Activated CD8-positive, alpha-beta memory T cell treated with anti-CD3 and anti-CD28 coated beads, Interleukin-2, amount 10 ng/mL, durations not matched to agents 7 days and 5 days (primary cell): ENCODE measurements at places on chromosomes 6 and 20. TPM values are rescaled to one million over a fixed set of nuclear protein-coding genes. Genes with fewer than 3 reads are reported as not detected.

GRCh38 chr20:1721687-1722512 is 64.3 kb upstream of the SIRPG start:
- peaks cover 7% of the 10 kb centered on the region for H3K36me3 ChIP-seq
- no peak overlapping the region for H3K27ac ChIP-seq
- no peaks in the 10 kb centered on the region for H3K27me3 ChIP-seq
- H3K4me3 ChIP-seq: no peak overlapping the region
- peaks cover 10% of the 10 kb centered on the region for H3K4me1 ChIP-seq

- no peaks in the 10 kb centered on the region for H3K36me3 ChIP-seq
- DNase-seq: no peak
- H3K27me3 ChIP-seq: no peaks in the 10 kb centered on the region
- H3K27ac ChIP-seq: no peak overlapping the region
Observed at GRCh38 chr6:115404446-115404845, 656.2 kb downstream of the FRK start.

- no peaks in the 10 kb centered on the region for H3K4me1 ChIP-seq
- H3K36me3 ChIP-seq: no peaks in the 10 kb centered on the region
- no peak overlapping the region for H3K4me3 ChIP-seq
- no peak for DNase-seq
Observed at GRCh38 chr6:100084991-100085364, 91.0 kb upstream of the MCHR2 start.

DNA sequence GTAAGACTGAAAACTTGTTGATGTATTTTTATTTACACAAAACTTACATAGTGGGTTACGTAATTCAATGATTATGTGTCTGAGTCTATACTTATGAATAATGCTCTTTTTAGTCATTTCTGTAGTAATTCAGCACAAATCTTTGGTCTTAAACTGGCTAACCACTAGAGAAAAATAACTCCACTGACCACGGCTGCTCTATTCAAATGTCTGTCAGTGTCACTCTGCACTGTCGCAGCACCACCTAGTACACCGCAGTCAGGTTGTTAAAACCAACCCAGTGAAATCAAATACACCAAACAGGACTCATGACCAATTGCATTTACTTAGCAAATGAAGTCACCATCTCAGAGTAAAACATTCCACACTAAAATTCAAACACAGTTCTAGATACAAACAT is 93.5 kb upstream of the CCDC28A start:
- no peak for DNase-seq
- H3K4me1 ChIP-seq: no peaks in the 10 kb centered on the region
- no peaks in the 10 kb centered on the region for H3K36me3 ChIP-seq
- no peak overlapping the region for H3K4me3 ChIP-seq

DNA sequence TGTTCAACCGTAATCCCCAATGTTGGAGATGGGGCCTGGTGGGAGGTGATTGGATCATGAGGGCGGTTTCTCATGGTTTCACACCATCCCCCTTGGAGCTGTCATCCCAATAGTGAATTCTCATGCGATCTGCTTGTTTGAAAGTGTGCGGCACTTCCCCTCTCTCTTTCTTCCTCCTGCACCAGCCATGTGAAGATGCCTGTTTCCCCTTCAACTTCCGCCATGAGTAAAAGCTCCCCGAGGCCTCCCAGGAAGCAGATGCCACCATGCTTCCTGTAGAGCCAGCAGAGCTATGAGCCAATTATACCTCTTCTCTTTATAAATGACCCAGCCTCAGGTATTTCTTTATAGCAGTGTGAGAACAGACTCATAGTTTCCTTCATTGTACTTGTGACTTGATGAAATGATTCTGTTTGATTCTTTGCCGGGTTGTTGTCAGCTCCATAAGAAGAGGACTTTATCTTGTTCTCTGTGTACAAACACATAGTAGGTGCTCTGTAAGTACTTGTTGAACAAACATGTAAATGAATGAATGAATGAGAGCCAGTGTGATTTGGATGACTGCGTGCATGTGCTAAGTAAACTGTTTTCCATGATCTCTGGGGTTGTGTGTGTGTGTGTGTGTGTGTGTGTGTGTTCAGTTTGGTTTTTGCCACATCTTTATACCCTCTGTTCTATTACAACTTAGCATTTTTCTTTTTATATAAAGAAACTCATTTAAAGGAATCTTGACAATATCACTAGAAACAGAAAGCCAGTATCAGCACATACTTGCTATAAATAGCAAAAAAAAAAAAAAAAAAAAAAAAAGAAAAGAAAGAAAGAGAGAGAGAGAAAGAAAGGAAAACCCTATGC is 22.5 kb upstream of the PTGIS start:
- DNase-seq: no peak
- peaks cover 33% of the 10 kb centered on the region for H3K36me3 ChIP-seq
- peak overlapping the region; percentile 99 for H3K27ac ChIP-seq
- no peaks in the 10 kb centered on the region for H3K27me3 ChIP-seq
- H3K4me1 ChIP-seq: peaks cover 71% of the 10 kb centered on the region

The TFAP2A gene
- 0.21 TPM for total RNA-seq

The FAM162B gene
- total RNA-seq: not detected

The SYCP2 gene
- total RNA-seq: 25.7 TPM

The ASIP gene
- total RNA-seq: not detected
